Activated CD4-positive, alpha-beta T cell treated with anti-CD3 and anti-CD28 coated beads, Interleukin-2, amount 50 U/mL, for 24 hours (primary cell): ENCODE measurements at places on chromosomes 3 and 15.

DNA sequence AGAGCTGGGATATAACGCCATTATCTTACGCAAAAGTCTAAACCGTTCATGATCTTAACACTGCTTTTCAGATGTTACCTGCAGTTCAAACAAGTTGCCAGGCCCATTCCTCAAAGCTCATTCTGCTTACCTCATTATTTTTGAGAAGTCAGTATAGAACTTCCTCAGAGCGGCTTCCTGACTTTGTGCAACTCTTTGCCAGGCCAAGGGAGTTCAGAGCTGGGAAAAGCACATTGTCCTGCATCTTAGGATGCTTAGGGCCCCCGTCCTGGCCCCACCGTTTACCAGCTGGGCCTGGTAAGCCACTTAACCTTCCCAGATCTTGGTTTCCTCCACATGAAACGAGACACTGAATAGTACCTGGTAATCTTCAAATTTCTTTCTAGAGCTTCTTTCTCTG, 6.8 kb upstream of the C2CD4B start:
- DNase-seq: no peak

DNA sequence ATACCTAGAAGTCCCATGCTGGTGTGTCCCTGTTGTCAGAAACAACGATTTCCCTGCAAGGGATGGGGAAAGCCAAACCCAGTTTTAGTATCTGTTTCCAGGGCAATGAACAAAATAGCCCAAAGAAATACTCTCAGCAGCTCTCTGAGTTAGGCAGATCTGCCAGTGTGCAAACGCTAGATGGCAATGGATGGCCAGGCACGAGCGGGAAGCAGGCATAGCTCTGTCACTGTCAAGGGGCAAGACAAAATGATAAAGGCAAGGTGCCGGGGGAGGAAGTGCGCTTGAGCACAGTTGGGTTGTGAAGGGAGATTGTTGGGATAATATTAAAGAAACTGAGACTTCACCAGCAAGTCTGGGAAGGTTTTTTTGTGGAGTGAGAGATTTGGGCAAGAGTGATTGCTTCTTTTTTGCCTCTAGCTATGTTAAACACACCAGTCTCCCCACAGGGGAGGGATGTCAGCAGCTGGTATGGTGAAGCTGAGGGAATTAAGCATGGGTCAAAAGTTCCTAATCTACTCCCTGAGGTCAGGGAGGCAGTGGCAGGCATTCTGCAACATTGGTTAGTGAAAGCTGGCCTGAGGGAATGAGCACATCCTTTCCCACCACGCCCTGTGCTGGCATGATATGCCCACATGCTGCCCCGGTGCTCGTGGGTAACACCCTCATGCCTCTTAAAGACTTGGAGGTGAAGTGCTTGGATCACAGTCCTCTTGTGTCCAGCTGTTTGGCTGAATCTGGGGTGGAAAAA, 117.5 kb downstream of the PDCD6IP start:
- DNase-seq: no peak

- DNase-seq: no peak
Observed at GRCh38 chr3:37163262-37164015, 10.9 kb downstream of the LRRFIP2 start.

DNA sequence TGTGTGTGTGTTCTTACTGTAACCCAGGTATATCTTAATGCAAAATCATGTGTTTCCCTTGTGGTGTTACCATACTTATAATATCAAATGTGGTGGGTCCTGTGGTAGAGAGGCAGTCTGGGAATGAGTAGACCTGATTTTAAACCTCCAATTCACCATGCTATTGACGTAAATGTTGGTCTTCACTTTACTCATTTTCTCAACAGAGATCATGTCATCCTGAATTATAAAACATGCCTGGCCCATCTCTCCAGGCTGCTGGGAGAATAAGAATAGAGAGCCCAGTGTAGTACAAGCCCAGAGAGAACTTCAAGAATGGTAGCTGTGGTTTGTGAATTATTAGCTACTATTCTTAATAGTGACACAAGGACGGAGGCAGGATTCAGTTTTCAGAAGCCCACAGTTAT, 88.1 kb downstream of the MBNL1 start:
- DNase-seq: no peak

- no peak for DNase-seq
Observed at GRCh38 chr15:62945760-62946159, 96.8 kb upstream of the TPM1 start.

- no peak for DNase-seq
Observed at GRCh38 chr3:4474683-4475490, 7.8 kb upstream of the SUMF1 start.

GRCh38 chr15:33649217-33649933, 318.9 kb upstream of the CHRM5 start:
- DNase-seq: no peak

GRCh38 chr3:170330366-170330765, 27.1 kb upstream of the SKIL start:
- DNase-seq: no peak

DNA sequence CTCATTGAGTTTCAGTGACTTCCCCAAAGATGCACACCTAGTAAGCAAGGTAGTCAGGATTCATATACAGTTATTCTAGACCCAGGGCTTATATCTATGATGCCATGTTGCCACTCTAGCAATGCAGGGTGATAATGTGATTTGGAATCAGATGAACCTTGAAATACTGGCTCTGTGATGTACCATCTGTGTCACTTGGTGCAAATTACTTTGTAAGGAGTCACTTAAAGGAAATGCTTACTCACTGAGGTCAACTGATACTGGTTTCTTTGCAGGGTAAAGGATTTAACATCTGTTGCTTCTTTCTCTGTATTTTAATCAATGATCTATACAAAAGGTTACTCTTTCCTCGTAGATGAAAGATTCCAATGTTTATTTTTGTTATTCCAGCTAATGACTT, 10.8 kb downstream of the ASB14 start:
- no peak for DNase-seq
